ENCODE measurements at places on chromosomes 5 and 9.

DNA sequence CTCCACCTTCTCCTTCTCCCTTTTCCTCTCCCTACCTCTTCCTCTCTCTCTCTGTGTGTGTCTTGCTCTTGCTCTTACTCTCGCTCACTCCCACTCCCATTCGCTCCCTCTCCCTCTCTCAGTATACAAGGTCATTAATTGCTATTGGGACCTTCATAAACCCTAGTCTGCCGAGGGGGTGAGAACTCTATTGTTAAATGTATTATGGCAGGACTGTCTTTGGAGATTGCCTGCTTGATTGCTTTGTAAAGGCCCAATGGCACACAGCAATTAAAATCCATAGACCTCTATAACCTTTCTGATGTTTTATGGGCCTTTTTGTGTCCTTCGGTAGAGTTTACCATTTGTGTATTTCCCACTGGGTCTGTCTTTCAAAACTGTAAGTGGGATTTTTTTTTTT, 465.9 kb downstream of the ANXA1 start:
- H3K27me3 ChIP-seq = no peaks in the 10 kb centered on the region
- H3K4me3 ChIP-seq = no peak overlapping the region
- DNase-seq = no peak
- no peaks in the 10 kb centered on the region for H3K4me1 ChIP-seq
- H3K27ac ChIP-seq = no peak overlapping the region

DNA sequence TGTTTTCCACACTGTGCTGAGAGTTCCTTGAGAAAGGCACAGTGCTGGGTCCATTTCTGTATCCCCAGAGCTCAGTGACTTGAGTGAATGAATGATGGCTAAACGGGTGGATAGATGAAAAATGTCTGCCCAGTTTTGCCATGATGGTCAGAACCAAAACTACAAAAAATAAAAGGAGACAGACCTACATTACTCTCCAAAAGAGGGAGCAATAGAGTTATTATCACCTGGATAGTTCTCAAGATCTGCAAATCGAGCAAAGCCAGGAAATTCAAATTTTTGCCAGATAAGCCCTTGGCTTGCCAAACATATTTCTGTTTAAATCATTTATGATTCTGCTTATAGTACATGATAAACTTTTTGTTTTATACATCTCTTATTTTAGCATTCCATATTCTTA, 214.2 kb upstream of the ZNF462 start:
- H3K4me1 ChIP-seq = no peaks in the 10 kb centered on the region
- H3K27me3 ChIP-seq = no peaks in the 10 kb centered on the region
- DNase-seq = no peak
- H3K27ac ChIP-seq = no peak overlapping the region
- no peaks in the 10 kb centered on the region for H3K36me3 ChIP-seq
- no peak overlapping the region for H3K4me3 ChIP-seq

DNA sequence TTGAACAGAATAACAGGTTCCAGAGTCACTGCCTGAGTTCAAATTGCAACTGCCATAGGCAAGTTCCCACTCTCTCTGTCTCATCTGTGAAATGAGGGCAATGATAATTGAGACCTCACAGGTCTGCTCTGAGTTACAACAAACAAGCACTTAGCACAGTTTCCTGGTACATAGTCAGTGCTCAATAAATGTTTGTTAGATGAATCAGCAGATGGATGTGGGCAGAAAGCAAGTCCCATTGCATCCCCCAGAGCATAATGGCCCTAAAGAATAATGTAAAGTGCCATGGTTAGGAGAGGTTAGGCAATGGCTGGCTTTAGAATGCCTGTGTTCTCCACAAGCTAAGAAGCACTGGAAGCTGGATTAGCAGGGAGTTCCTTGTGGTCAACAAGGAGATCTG, 136.5 kb upstream of the LARP1 start:
- H3K4me3 ChIP-seq = no peak overlapping the region
- H3K27ac ChIP-seq = no peak overlapping the region
- no peaks in the 10 kb centered on the region for H3K36me3 ChIP-seq

- no peak overlapping the region for H3K4me3 ChIP-seq
- H3K27me3 ChIP-seq = no peaks in the 10 kb centered on the region
These were observed 281.8 kb downstream of the MLLT3 start for GRCh38 chr9:20340511-20340861.

GRCh38 chr5:170760113-170760512, 23.4 kb upstream of the GABRP start:
- H3K27ac ChIP-seq = no peak overlapping the region
- no peaks in the 10 kb centered on the region for H3K4me1 ChIP-seq
- H3K36me3 ChIP-seq = no peaks in the 10 kb centered on the region
- DNase-seq = no peak
- no peaks in the 10 kb centered on the region for H3K27me3 ChIP-seq
- H3K4me3 ChIP-seq = no peak overlapping the region

DNA sequence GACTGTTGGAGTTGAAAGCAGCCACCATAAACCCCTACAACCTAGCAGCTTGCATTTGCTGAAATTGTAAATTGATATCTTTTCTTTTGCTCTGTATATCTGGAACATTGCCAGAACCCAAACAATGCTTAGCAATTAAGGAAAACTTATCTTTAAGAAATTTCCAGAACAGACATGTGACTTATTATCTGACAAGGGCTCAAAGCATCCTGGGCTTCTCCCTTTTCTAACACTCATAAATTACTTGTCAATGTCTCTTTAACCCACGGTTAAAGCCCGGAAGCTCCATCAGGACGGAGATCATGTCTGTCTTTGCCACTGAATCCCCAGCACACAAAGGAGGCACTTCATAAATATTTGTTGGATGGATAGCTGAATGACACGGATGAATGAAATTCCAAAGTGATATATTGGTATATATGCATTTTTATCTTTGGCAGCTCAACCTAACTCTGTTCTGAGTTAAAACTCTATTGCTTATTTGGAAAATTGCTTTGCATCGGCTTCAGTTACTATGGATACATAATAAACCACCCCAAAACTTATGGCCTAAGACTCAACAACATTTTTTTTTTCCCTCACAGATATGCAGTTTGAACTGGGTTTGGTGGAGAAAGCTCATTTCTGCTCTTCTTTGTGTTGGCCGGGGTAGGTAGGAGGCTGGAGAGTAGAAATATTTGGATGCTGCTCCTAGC, 103.1 kb upstream of the CLINT1 start:
- H3K4me3 ChIP-seq = no peak overlapping the region
- no peaks in the 10 kb centered on the region for H3K36me3 ChIP-seq
- DNase-seq = no peak
- H3K27ac ChIP-seq = no peak overlapping the region
- H3K4me1 ChIP-seq = no peaks in the 10 kb centered on the region

- no peaks in the 10 kb centered on the region for H3K4me1 ChIP-seq
- H3K27ac ChIP-seq = no peak overlapping the region
- H3K36me3 ChIP-seq = no peaks in the 10 kb centered on the region
- DNase-seq = no peak
These were observed 7.8 kb upstream of the KCNIP1 start for GRCh38 chr5:170495825-170496661.

- H3K36me3 ChIP-seq = peaks cover 5% of the 10 kb centered on the region
- no peak overlapping the region for H3K27ac ChIP-seq
- H3K4me3 ChIP-seq = no peak overlapping the region
- peaks cover 14% of the 10 kb centered on the region for H3K4me1 ChIP-seq
- DNase-seq = no peak
These were observed 8.7 kb upstream of the PSMD5 start for GRCh38 chr9:120851449-120851848.

GRCh38 chr5:172918421-172919371, 40.5 kb upstream of the RPL26L1 start:
- H3K4me1 ChIP-seq = peaks cover 15% of the 10 kb centered on the region
- peak; percentile 92 for DNase-seq
- peaks cover 16% of the 10 kb centered on the region for H3K36me3 ChIP-seq
- no peak overlapping the region for H3K4me3 ChIP-seq
- no peaks in the 10 kb centered on the region for H3K27me3 ChIP-seq

DNA sequence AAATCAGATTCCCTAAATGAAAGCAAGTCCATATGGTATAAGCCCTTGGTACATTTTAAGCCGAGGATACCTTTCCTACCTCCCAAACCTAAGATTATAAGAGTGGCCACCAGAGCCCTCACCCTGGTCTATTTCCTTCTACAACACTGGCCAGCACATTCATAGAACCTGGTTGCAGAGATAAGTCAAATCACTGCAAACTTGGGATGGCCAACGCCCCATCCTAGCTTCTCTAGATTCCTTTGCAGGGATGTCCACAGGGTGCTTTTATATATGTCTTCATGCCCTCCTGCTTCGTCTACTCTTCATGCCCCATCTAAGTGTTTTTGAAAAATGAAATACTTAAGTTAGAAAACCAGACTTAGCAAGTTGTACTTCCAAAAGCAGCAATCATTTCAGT, 41.8 kb downstream of the SH3RF2 start:
- H3K36me3 ChIP-seq = no peaks in the 10 kb centered on the region
- H3K4me3 ChIP-seq = no peak overlapping the region
- DNase-seq = no peak
- H3K27me3 ChIP-seq = no peaks in the 10 kb centered on the region
- no peak overlapping the region for H3K27ac ChIP-seq

DNA sequence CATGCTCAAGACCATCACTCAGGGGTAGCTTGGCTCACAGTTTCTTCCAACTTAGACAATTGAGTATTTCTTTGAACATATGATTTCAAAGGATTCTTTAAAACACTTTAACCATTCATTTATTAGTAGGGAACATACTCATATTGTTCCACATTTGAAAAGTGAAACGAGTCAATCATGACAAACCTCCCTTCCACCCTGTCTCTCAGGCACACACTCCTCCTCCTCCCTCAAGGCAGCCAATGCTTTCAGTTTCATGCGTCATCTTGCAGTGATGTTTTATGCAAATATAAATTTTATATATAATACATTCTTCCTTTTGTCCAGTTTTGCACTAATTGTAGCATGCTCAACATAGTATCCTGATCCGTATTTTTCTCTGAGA, 126.0 kb upstream of the BOD1 start:
- H3K4me3 ChIP-seq = no peak overlapping the region
- DNase-seq = no peak
- H3K4me1 ChIP-seq = no peaks in the 10 kb centered on the region
- H3K27me3 ChIP-seq = no peaks in the 10 kb centered on the region

DNA sequence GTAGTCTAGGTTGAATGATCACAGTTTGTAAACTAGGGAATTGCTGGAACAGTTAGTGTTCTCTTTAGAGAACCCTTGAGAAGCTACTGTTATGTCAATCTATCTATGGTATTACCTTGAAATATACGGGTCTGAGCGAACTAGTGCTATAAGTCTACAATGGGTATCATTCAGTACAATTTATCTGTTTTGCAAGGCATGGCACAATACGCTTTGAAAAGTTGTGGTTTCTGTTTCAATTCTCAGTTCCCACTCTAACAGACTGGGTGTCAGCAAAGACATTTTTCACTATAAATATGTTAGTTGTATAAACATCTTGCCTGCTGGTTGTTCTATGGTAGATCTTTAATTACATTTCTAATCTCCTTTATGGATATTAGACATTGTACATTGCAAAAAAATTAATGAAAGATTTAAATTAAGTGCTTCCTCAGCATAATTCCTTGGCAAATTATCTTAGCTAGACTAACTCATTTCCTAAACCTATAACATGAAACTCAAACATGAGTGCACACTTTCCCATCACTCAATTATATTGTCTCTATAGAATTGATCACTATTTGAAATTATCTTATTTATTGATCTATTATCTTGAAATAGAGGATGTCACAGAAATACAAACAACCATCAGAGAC, 24.9 kb upstream of the SLCO6A1 start:
- H3K4me1 ChIP-seq = no peaks in the 10 kb centered on the region
- H3K36me3 ChIP-seq = no peaks in the 10 kb centered on the region
- H3K4me3 ChIP-seq = no peak overlapping the region
- no peak overlapping the region for H3K27ac ChIP-seq

DNA sequence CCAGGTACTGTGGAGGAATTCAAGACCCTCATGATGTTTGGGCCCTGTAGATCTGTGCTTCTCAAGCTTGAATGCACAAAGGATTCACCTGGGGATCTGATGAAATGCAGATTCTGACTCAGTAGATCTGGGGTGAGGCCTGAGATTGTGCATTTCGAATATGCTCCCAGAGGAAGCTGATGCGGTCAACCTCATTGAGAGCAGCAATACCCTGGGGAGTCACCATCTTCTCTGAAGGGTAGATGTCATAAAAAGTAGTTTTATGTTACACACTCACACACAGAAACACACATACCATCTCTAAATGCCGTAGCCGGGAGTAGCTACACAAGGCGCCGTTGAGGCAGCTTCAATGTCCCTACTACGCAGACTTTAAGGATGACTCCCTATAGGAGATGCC, 55.8 kb upstream of the CPEB4 start:
- no peak overlapping the region for H3K27ac ChIP-seq
- no peaks in the 10 kb centered on the region for H3K4me1 ChIP-seq
- H3K4me3 ChIP-seq = no peak overlapping the region
- no peak for DNase-seq

GRCh38 chr5:120678279-120678678, 214.2 kb downstream of the PRR16 start:
- no peaks in the 10 kb centered on the region for H3K4me1 ChIP-seq
- H3K4me3 ChIP-seq = no peak overlapping the region
- H3K36me3 ChIP-seq = no peaks in the 10 kb centered on the region

GRCh38 chr9:100028201-100028784, 70.5 kb downstream of the ERP44 start:
- H3K27ac ChIP-seq = no peak overlapping the region
- no peak overlapping the region for H3K4me3 ChIP-seq
- H3K27me3 ChIP-seq = no peaks in the 10 kb centered on the region
- no peaks in the 10 kb centered on the region for H3K4me1 ChIP-seq

DNA sequence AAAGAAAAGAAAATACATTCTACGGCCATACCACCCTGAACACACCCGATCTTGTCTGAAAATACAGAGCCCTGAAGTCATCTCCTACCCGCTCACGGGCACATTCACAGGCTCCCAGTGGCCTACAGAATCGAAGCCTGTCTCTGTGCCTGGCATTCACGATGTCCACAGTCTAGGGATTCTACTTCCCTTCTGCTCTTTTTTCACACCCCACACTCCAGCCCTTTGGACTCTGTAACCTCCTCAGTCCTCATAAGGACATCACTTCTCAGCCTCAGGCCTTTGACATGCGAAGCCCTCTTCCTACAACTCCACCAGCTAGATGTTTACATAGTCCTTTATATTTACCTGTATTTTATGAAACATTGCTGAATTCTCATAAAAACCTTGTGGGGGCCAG, 77.8 kb downstream of the CSNK1A1 start:
- H3K36me3 ChIP-seq = no peaks in the 10 kb centered on the region
- no peaks in the 10 kb centered on the region for H3K4me1 ChIP-seq
- no peak overlapping the region for H3K27ac ChIP-seq
- no peak overlapping the region for H3K4me3 ChIP-seq
- H3K27me3 ChIP-seq = no peaks in the 10 kb centered on the region

- H3K36me3 ChIP-seq = no peaks in the 10 kb centered on the region
- peaks cover 7% of the 10 kb centered on the region for H3K27me3 ChIP-seq
- no peak overlapping the region for H3K4me3 ChIP-seq
- no peak for DNase-seq
These were observed 69.4 kb downstream of the MSX2 start for GRCh38 chr5:174793684-174794328.

DNA sequence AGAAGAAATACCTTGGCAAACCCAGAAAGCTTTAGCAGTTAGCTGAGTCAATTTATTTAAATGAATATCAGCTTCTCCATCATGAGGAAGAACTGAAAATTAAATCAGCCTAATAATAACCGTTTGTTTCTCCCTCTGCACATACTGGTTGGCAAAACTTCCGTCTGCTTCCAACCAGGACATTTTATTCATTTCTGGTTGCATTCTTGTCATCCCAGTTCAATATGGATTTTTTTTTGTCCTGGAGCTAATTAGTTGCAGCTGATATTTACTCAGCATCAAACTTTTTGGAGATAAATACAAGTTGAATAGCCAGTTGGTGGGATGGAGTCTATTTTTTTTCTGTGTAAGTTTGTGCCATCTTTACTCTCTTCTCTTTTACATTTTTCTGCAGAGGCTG, 126.5 kb upstream of the GDNF start:
- no peaks in the 10 kb centered on the region for H3K27me3 ChIP-seq
- no peaks in the 10 kb centered on the region for H3K4me1 ChIP-seq
- H3K27ac ChIP-seq = no peak overlapping the region
- H3K4me3 ChIP-seq = no peak overlapping the region
- no peaks in the 10 kb centered on the region for H3K36me3 ChIP-seq
- no peak for DNase-seq

Measured in CD8-positive, alpha-beta memory T cell (primary cell).